Osteocyte (in vitro differentiated cells): ENCODE measurements at places on chromosomes 2 and 18. TPM values are rescaled to one million over a fixed set of nuclear protein-coding genes. Genes with fewer than 3 reads are reported as not detected.

Gene POTEJ
- not detected in 2 replicates for total RNA-seq

Gene PHLPP1
- 19.6 and 22.7 TPM in 2 replicates for total RNA-seq

Gene CACNB4
- total RNA-seq: 3.4 and 3.6 TPM in 2 replicates

DNA sequence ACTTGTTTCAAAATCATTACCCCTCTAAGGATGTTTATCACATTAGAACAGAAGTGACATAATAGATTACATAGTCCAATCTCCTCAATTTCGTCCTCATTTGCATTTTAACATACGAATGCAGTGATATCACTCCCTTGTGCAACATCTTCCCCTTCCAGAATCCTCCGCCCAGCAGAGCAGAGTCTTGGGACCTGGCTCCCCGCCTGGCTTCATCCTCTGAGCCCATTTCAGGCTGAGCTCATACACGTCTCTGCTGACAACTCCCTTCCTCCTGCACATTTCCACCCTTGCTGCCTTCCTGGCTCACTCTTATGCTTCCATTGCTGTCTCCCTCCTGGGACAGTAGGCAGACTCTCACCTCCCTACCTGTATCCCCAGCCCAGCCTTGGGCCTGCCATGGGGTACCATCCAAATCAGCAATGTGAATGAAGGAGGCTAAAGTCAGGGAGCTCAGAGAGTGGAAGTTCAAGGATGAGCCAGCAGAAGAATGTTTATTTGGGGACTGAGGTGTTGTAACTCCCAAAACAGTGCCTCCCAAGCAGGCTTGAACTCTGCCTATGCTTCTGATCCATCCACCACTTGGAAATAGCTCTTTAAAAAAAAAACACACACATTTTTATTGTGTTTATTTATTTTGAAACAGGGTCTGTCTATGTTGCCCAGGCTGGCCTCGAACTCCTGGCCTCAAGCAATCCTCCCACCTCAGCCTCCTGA, 165.2 kb downstream of the TMEM200C start:
- no peak for DNase-seq

DNA sequence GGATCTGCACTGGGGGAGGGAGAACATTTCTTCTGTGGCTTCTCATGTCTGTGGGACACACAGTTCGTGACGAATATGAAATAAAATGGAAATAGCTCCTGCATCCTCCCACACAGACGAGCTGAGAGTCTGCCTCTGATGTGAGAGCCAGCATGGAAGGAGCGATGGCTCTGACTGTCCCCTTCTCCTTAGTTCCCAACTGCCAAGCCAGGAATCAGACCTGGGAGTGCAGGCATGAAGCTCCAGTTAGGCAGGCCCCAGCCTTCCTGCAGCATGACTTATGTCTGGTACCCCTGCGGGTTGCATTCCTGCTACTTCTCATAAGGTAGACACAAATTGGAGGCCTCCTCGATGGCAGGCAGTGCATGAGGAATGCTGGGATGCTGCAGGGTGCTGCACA, 56.2 kb downstream of the PRKCE start:
- no peak for DNase-seq

DNA sequence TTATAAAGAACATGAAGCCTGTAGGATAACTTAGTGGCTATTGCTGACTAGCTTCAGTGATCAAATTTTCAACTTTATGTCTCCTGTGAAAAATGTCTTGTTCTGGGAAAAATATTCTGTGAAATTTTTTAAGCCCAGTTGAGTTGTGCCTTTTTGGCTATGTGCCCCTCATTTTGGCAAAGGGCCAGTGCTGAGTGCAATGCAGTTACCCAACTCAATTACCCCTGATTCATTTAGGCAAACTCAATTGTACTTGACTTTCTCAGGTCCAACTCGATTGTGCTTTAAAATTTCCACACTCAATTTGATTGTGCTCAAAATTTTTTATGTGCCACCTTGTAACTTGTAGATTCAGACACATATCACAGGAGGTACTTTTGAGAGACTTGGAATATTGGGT, 548.8 kb upstream of the NRP2 start:
- DNase-seq: no peak

DNA sequence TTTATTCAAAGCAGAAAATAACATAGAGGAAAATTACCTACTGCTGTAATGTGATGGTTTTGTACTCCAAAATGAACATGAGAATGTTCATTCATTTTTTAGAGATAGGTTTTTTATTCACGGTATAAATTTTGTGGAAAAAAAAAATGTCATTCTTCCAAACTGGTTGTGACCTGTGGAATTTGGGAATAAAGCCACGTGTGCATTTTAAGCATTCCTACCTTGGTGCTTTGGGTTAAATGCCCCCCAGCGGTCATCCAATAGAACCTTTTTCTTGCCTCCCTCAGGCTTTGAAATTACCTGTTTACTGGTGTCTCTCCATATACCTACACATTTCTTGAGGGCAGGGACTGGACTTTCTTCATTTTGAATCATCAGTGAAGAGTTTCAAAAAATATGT, 740.7 kb downstream of the DPP10 start:
- no peak for DNase-seq

- DNase-seq: no peak
Measured at GRCh38 chr2:178635897-178636296, 155.6 kb downstream of the PLEKHA3 start.

- no peak for DNase-seq
Measured at GRCh38 chr2:979069-979928, 28.6 kb downstream of the SNTG2 start.

- DNase-seq: no peak
Measured at GRCh38 chr2:21633466-21633865, 509.7 kb downstream of the TDRD15 start.

DNA sequence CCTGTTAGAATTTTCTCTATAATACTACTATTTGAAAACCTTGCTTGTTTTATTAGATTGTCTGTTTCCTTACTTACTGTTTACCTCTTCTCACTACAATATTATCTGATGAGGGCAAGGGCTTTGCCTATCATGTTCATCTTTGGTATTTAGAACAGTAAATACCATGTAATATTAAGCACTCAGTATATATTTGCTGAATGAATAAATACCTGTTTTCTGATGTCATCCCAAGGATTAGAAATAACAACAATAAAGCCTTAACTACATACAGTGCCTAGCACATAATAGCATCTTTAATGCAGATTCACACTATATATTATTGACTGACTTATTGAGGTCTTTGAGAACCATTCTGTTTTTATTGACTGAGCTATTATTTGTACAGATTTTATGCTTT, 142.1 kb downstream of the TMEM247 start:
- DNase-seq: no peak
